ENCODE measurements at places on chromosomes 5 and 9. TPM values are rescaled to one million over a fixed set of nuclear protein-coding genes. Genes with fewer than 3 reads are reported as not detected.

GRCh38 chr5:143525176-143525575 is 121.7 kb upstream of the NR3C1 start:
- DNase-seq = no peak

DNA sequence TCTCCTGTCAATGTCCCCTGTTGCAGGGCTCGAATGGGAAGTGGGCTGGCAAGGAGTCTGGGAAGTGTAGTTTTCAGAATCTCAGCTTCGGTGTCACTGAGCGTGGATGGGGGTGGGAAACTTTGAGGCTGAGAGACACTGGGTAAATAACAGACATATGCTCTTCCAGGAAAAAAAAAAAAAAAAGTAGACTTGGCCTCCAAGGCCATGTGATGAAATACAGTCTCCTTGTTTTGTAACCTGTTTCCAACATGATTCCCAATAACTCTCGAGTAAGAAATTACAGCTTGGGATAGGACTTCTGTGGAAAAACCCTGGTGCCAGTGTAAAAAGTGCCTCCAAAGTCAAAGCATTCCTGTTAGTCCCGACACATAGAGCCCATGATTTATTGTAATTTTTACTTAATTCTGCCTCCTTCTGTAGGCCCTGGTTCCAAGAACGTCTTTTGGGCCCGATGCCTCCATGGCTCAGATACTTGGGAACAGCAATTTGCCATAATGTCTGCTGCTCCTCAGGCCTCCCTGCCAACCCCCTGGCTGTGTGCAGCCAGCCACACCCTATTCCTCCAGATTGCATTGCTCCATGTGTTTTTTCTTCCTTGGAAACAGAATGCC is 119.5 kb upstream of the TNC start:
- no peak for DNase-seq

Gene SPINK6
- polyA plus RNA-seq = not detected

GRCh38 chr9:21265421-21266189 is 25.8 kb upstream of the IFNA14 start:
- no peak for DNase-seq

Gene UBE2B
- 150 TPM for polyA plus RNA-seq
